ENCODE measurements at places on chromosomes 5 and 9.

GRCh38 chr9:81850724-81851123 lies 77.5 kb upstream of the SPATA31D4 start:
- no peak overlapping the region for H3K4me3 ChIP-seq
- no peaks in the 10 kb centered on the region for H3K4me1 ChIP-seq
- no peaks in the 10 kb centered on the region for H3K36me3 ChIP-seq
- H3K27me3 ChIP-seq, result no peaks in the 10 kb centered on the region
- DNase-seq, result no peak
- H3K27ac ChIP-seq, result no peak overlapping the region

- H3K4me3 ChIP-seq, result no peak overlapping the region
- H3K27ac ChIP-seq, result no peak overlapping the region
- H3K4me1 ChIP-seq, result peaks cover 4% of the 10 kb centered on the region
- DNase-seq, result no peak
Observed at GRCh38 chr9:71980266-71981190, 69.1 kb downstream of the C9orf85 start.

DNA sequence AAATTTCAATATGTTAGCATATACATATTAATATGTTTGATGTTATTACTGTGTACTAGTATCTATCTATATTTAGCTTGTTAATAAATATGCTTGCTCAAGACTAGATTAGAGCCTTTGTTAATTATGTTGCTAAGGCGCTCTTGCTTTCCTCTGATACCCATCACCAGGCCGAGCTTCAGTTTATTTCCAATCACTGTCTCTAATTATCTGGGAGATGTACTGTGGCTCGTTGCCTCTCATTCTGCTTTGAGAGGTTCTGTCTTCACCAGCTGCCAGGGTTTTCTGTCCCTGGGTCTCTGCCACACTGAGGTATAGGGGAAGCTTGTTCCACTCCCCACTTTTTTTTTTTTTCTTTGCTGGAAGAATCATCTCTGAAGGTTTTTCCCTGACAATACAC lies 21.0 kb upstream of the TAF11L2 start:
- no peaks in the 10 kb centered on the region for H3K4me1 ChIP-seq
- no peaks in the 10 kb centered on the region for H3K36me3 ChIP-seq
- no peak overlapping the region for H3K4me3 ChIP-seq
- H3K27me3 ChIP-seq, result peaks cover 6% of the 10 kb centered on the region
- H3K27ac ChIP-seq, result no peak overlapping the region

DNA sequence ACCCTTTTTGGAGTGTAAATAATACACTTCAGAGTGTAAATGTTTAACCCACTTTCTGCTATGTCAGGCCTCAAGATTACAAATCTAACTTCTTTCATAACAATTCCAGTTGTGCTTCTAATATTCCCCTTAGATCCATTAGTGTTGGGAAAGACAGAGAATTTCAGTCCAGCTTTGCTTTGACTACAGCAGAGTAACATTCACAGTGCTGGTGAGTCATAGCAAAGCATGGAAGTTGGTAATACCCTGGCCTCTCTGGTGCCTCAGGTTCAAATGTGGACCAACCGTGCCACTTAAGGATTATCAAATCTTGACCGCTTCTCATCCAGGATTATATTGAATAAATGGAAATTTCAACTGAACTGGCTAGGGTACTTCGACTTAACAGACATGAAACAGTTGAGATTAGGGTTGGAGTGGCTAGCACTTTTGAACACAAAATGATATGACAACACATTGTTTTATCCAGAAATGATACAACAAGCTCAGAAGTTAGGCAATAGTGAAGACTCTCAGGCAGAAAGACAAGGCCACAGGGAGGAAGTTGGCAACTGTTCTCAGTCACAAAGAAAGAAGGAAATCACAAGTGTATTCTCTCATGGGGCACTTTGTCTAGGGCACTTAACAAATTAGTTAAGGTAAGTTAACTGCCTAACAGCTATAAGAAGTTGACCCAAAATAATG lies 24.4 kb upstream of the RASA1 start:
- no peaks in the 10 kb centered on the region for H3K27me3 ChIP-seq
- H3K4me3 ChIP-seq, result no peak overlapping the region

- no peaks in the 10 kb centered on the region for H3K27me3 ChIP-seq
- H3K4me1 ChIP-seq, result peaks cover 6% of the 10 kb centered on the region
Observed at GRCh38 chr9:93112864-93113389, 16.9 kb downstream of the CARD19 start.

Data from IMR-90 (cell line).